Heart left ventricle (tissue), 16 donors: ENCODE measurements at places on chromosomes 12 and 14.
A peak's percentile ranks its signal among the peaks of the same experiment; 100 is the strongest.

GRCh38 chr12:128121424-128121823 is 145.5 kb upstream of the TMEM132C start:
- H3K27me3 ChIP-seq = no peaks in the 10 kb centered on the region
- DNase-seq = no peak

DNA sequence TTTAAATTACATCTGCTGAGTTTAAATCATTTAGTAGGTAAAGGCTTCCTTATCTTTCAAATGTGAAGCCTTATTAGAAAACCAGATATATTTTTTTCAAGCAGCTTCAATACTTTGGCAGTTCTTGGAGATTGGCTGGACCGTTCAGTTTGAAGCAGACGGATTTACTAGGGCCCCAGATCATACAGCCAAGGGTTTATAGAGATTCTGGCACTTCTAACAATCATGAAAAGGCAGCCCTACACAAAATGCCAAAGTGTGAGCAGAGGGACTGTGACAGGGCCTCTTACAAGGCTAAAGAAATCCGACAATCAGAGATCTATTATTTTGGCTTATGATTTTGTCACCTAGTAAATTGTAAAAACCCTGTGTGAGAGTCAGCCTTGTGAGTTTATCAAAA is 162.8 kb upstream of the SLC38A2 start:
- no peaks in the 10 kb centered on the region for H3K27me3 ChIP-seq
- H3K27ac ChIP-seq = peak overlapping the region; percentile 48
- H3K4me3 ChIP-seq = no peak overlapping the region
- peaks cover 29% of the 10 kb centered on the region for H3K4me1 ChIP-seq
- no peaks in the 10 kb centered on the region for H3K36me3 ChIP-seq
- DNase-seq = no peak

DNA sequence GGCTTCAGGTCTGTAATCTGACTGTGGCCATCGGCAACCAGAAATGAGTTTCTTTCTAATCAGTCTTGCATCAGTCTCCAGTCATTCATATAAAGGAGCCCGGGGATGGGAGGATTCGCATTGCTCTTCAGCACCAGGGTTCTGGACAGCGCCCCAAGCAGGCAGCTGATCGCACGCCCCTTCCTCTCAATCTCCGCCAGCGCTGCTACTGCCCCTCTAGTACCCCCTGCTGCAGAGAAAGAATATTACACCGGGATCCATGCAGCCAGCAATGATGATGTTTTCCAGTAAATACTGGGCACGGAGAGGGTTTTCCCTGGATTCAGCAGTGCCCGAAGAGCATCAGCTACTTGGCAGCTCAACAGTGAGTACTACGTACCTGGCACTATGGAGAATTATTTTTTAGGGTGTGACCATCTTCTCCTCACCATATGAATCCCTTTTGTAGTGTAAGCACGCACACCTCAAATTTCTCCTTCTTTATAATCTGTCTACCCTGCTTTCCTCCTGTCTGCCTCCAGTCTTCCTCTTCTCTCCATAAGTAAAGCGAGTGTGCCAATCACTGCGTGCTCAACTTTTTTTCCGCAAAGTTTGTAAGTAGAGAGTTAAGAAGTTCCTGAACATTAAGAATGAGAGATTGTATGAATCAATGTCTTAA is at the start of gene TPH2:
Gene TPH2 (plus strand): TSS at position 118 of the 658 bp plus-strand sequence. CDS start 142 bp downstream, at position 260.
- no peak within 1 kb of the TSS for H3K4me3 ChIP-seq
- peak; percentile 20 for DNase-seq
- H3K4me1 ChIP-seq = no peaks in the 10 kb centered on the region
- no peak within 1 kb of the TSS for H3K27ac ChIP-seq
- no peaks in the 10 kb centered on the region for H3K36me3 ChIP-seq

- no peaks in the 10 kb centered on the region for H3K36me3 ChIP-seq
- H3K27me3 ChIP-seq = no peaks in the 10 kb centered on the region
- DNase-seq = no peak
- no peaks in the 10 kb centered on the region for H3K4me1 ChIP-seq
- H3K4me3 ChIP-seq = no peak overlapping the region
- H3K27ac ChIP-seq = no peak overlapping the region
Measured at GRCh38 chr12:120749256-120749655, 23.6 kb downstream of the ACADS start.

GRCh38 chr12:12726555-12727093 is 9.5 kb downstream of the CDKN1B start:
- DNase-seq = no peak
- H3K27ac ChIP-seq = peak overlapping the region; percentile 100
- peak overlapping the region; percentile 80 for H3K4me3 ChIP-seq
- peaks cover 25% of the 10 kb centered on the region for H3K4me1 ChIP-seq

- no peak for DNase-seq
- no peaks in the 10 kb centered on the region for H3K36me3 ChIP-seq
- peaks cover 5% of the 10 kb centered on the region for H3K4me1 ChIP-seq
Measured at GRCh38 chr14:32366256-32366879, 37.3 kb downstream of the AKAP6 start.

DNA sequence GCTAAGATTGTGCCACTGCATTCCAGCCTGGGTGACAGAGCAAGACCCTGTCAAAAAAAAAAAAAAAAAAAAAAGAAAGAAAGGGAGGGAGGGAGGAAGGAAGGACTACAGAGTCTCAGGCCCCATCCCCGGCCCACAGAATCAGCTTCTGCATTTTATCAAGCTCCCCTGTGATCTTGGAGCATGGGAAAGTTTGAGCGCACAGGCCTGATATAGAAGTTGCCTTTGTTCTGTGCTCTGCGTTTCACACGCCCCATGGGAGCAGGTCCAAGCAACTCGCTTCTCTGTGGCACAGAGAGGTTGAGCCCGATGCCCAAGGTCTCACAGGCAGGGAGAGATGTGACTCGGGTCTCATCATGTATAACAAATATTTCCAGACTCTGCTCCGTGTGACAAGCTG is 101.8 kb downstream of the PHETA1 start:
- no peak overlapping the region for H3K4me3 ChIP-seq
- no peaks in the 10 kb centered on the region for H3K36me3 ChIP-seq
- no peak for DNase-seq
- H3K27ac ChIP-seq = no peak overlapping the region
- H3K4me1 ChIP-seq = no peaks in the 10 kb centered on the region

DNA sequence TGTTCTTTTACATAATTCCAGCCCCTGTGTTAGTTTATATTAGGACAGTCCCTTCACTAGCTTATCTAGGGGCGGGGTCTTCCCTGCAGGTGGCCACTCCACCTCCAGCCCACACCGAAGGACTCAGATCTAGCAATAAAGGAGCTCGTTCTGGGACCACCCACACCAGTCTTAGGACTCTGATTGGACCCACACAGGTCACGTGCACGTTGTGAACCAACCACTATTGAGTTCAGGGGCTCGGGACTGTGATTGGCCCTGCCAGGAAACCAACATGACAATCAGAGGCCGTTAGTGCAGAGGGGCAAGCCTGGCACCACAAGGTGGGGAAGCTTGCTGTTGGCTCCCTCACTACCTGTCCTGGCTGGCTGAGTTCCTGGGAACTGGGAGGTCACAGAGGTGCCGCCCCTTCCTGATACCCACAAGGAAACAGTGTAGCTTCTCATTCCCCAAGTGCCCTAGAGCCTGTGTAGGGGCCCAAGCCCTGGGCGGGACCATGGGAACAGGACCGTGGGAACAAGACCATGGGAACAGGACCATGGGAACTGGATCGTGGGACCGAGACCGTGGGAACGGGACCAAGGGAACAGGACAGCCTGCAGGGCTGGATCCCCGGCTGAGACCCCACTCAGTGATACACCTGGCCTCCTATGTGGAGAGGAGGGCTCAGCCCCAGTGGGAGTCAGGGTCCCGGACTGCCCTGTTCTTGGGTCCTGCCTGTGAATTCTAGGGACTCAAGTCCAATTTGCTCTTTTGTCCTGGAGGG is 297.8 kb downstream of the ADGRD1 start:
- no peak overlapping the region for H3K4me3 ChIP-seq
- H3K4me1 ChIP-seq = no peaks in the 10 kb centered on the region
- no peak for DNase-seq

GRCh38 chr12:116964054-116965050 is 53.6 kb downstream of the FBXW8 start:
- DNase-seq = no peak
- no peaks in the 10 kb centered on the region for H3K27me3 ChIP-seq
- peaks cover 36% of the 10 kb centered on the region for H3K36me3 ChIP-seq
- no peaks in the 10 kb centered on the region for H3K4me1 ChIP-seq
- H3K27ac ChIP-seq = no peak overlapping the region

GRCh38 chr12:60100160-60100559 is 504.3 kb downstream of the SLC16A7 start:
- no peaks in the 10 kb centered on the region for H3K4me1 ChIP-seq
- H3K27ac ChIP-seq = no peak overlapping the region
- no peak overlapping the region for H3K4me3 ChIP-seq
- no peaks in the 10 kb centered on the region for H3K36me3 ChIP-seq
- H3K27me3 ChIP-seq = no peaks in the 10 kb centered on the region

DNA sequence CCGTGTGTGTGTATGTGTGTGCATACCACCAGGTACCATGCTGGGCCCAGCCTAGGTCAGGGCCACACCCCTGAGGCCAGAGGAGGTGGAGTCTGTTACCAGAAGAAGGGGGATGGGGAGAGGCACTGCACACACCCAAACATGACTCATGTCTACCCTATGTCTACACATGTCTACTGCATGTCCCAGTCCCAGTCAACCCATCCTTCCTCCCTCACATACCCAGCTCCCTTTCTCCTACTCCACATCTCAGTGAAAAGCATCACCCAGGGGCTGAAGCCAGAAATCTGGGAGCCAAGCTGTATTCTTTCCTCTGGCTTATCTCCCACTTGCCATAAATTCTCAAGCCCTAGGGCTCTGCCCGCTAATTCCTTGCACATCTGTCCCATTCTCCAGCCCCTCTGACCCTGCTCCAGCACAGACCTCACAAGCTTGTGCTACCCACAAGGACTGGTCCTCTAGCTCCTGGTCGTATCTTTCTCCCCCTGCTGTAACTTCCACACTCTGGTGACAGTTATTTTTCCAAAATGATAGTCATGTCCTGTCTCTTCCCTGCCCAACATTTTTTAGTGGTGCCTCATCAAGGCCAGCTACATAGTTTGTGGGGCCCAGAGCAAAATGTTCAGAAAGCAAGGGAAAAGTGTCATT is 18.0 kb upstream of the APPL2 start:
- H3K36me3 ChIP-seq = no peaks in the 10 kb centered on the region
- H3K27me3 ChIP-seq = no peaks in the 10 kb centered on the region
- no peak overlapping the region for H3K4me3 ChIP-seq

DNA sequence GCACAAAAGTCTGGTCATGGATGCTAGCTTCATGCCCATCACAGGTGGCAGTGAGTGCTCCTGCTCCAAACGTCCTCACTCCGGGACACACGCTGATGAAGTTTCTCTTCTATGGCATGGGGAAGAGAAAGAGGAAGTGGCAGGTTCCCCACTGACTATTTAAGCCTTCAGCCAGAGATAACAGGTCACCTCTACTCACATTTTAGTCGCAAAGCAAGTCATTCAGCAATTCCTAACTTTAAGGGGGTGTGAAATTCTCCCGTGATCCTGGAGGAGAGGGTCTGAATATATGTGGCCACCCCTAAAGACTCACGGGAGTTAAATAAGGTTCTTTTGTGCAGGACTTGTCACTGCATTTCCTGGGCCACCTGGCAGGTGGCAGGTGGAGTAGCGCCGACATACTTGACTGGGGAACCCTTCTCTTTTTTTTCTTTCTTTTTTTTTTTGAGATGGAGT is 18.8 kb upstream of the RCOR1 start:
- no peak overlapping the region for H3K27ac ChIP-seq
- H3K4me1 ChIP-seq = no peaks in the 10 kb centered on the region
- no peaks in the 10 kb centered on the region for H3K36me3 ChIP-seq
- no peak overlapping the region for H3K4me3 ChIP-seq

DNA sequence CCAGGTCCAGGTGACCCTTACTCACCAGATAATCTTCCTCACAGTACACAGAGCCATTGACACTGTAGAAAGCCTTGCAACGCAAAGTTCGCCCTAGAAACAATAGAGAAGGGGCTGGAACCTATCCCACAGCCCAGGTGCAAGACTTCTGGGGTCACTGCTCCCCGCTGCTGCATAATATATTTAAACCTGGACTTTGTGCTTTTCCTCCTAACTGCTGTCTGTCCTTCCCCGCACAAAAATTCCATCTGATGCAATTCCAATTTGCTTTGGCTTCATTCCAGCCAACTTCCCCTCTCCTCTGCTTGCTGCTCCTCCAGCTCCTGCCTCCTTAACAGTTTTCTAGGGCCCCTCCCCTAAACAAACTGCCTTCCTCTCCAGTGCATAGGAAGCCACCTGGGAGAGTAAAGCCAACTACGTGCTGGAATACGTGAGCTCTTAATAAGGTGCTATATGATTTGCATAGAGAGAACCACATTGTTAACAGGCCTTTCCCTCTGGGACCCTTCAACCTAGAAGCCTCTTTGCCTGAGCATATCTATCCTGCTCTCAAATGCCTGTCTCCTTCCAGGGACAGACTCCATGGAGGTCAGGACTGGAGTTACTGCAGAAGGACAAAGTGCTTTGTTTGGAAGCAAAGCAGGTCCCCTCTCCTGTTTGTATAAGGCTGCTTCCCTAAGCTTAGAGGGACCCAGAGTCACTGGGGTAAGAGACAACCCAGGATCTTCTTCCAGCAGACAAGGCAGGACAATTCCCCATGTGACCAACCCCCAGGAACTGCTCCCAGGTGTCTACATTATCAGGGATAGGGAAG is 5.5 kb downstream of the AJUBA start:
- no peak overlapping the region for H3K4me3 ChIP-seq
- H3K36me3 ChIP-seq = no peaks in the 10 kb centered on the region
- DNase-seq = no peak
- H3K27ac ChIP-seq = peak overlapping the region; percentile 76
- H3K4me1 ChIP-seq = peaks cover 23% of the 10 kb centered on the region
- H3K27me3 ChIP-seq = no peaks in the 10 kb centered on the region

DNA sequence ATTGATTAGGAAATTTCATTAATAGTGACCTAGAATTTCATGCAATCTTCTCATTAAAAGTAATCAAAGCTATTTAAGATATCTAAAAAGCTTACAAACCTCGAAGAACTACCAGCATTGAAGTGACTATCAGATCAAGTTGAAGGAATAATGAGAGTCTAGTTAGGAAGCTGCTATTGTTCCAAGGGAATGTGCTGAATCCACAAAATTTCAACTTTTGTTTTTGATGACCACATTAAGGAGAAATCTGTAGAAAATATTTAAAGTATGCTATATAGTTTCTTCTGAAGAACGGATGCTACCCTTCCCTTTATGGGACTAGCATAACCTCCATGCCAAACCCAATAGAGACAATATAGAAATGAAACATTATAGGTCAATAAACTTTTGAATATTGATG is 2.5 kb upstream of the CTSG start:
- DNase-seq = no peak
- H3K27me3 ChIP-seq = no peaks in the 10 kb centered on the region
- no peaks in the 10 kb centered on the region for H3K36me3 ChIP-seq

GRCh38 chr14:26004342-26004741 is 593.5 kb downstream of the NOVA1 start:
- H3K36me3 ChIP-seq = no peaks in the 10 kb centered on the region
- DNase-seq = no peak
- no peaks in the 10 kb centered on the region for H3K4me1 ChIP-seq
- H3K27ac ChIP-seq = no peak overlapping the region
